ENCODE measurements at places on chromosomes 3 and 15. TPM values are rescaled to one million over a fixed set of nuclear protein-coding genes. Genes with fewer than 3 reads are reported as not detected.

DNA sequence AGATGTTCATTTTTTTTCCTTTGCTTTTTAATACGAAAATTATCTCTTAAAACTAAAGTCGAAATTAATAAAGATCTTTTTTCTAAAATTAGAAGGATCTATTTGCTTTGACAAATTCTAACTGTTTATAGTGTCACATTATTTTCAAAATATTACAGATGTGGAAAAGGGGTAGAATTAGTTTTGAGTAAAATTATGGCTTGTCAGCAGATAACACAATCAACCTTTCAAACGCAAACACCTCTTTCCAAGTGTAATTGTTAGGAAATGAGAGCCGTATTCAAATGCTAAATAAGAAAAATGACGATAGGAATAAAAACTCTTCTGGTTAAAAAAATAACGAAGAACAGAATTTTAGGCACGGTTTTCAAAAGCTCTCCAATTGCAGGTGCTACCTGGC is 704.7 kb downstream of the NLGN1 start:
- DNase-seq = no peak

GRCh38 chr3:182212479-182213076 is 500.9 kb downstream of the SOX2 start:
- peak; percentile 78 for DNase-seq

The OR4F6 gene
- not detected for total RNA-seq

DNA sequence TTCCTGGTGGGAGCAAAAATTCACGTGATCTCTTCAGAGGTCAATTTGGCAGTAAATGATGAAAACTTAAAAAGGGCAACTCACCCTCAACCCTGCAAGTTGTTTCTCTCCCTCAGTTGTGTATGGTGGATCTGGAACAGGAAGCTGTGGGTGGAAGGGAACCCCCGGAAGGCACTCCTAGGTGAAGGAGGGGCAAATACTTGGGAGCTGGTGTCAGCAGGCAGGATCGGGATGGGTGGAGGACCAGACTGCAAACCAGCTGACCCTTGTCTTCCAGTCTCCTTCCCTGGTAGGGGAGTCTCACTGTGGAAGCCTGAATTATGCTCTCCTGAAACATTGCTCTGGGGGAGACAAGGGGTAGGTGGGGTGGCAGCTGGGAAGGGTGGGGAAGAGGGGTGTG is 33.5 kb downstream of the PRR23E start:
- DNase-seq = no peak

DNA sequence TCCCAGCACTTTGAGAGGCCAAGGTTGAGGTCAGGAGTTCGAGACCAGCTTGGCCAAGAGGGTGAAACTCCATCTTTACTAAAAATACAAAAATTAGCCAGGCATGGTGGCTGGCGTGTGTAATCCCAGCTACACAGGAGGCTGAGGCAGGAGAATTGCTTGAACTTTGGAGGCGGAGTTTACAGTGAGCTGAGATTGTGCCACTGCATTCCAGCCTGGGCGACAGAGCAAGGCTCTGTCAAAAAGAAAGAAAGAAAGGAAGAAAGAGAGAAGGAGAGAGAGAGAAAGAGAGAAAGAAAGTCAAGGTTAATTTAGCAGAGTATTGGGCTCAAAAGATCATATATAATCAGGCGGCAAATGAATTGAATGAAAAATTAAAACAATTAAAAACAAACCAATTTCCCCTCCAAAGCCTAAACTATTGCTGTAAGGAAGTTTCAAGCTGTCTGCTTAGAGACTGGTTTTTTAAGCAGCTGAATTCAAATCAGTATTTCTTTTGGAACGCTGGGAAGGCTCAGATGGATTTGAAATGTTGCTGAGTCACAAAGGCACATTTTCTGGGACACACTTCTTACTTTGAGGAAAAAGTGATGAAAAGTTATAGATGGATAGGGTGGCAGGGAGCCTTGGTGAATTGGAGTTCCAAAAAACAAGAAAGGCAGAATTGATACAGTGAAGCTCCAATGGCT is 81.3 kb upstream of the BHLHE40 start:
- no peak for DNase-seq

- no peak for DNase-seq
Observed at GRCh38 chr15:46595016-46595415, 960.2 kb downstream of the SQOR start.

The SPESP1 gene
- total RNA-seq = not detected

The CD200R1L gene
- not detected for total RNA-seq

The C2CD4A gene
- total RNA-seq = 0.34 TPM
